ENCODE measurements at places on chromosomes 4 and X.

DNA sequence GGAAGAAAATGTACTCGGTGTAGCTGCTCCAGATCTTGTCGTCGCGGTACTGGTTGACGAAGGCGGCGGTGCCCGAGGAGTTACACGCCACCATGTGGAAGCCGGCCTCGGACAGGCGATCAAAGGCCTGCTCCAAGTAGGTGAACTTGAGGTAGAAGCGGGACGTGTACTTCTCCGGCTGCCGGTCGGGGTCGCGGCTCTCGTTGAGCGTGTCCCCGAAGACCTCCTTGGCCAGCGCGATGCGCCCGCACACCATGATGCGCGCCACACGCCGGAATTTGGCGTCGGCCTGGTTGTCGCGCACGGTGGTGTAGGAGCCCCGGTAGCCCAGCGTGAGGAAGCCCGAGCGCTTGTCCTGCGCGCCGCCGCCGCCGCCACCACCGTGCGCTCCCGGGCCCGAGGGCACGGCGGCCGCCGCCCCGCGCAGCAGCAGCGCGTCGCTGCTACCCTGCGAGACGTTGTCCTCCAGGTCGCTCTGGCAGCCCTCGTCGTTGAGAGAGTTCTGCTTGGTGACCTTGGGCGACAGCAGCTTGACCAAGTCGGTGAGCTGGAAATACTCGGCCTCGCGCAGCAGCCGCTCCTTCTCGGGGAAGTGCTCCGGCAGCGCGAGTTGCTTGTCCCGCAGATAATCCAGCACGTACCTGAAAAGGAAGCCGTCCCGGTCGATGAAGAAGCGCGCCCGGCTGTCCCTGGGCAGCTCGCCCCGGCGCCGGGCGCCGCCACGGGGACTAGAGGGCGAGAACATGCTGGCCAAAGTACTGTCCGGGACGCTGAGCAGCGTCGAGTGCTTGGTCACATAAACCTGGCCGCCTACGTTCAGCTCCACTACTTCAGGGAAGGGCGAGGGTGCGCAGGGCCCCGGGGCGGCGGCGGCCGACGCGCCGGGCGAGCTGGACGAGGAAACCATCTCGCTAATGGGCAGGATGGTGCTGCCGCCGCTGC lies 775 bp downstream of the KCTD8 start:
- no peak for DNase-seq

DNA sequence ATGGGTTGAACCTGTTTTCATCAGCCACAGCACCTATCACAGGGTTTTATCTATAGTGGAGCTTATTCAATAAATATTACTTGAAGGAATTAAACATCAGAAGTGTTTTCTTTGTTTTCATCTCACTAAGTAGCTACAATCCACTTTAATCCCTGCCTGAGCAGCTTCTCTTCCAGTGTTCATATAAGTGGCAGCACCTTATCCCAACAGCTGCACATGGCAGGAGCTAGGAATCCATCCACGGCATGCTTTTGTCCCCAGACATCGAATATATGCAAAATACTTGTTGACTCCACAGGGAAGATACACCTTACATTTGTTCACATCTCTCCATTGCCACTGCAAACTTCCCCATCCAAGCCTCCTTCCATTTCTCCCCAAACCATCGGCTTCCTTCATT lies 549.8 kb upstream of the FAM241A start:
- DNase-seq, result no peak

DNA sequence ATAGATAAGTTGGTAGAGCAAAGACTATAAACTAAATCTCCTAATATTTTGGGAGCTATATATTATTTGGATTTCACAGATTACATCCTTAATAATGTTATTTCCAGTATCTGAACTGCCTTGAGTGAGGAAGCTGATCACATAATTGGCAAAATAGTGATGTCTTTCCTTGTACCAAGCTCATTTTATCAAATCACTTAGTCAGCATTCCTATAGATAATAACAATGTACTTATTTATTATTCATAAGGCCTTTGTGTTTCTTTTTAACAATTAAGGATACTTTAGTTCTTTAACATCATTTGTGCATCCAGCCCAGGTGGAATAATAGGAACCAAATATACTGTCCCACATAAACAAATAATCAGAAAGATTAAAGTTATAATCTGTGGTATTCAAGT lies 1093.6 kb downstream of the PCDH18 start:
- DNase-seq, result no peak

DNA sequence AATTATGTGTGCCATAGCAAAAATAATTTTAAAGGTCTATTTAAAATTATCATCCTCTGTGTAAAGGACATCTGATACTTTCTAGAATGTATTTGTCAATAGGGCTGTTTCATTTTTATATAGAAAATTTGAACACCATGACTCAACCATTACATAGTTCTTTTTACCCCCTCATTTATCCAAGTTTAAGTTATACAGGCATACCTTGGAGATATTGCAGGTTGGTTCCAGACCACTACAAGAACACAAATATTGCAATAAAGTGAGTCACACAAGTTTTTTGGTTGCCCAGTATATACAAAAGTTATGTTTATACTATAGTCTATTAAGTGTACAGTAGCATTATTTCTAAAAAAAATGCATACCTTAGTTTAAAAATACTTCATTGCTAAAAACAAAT lies 130.4 kb downstream of the MSL3 start:
- no peak for DNase-seq

Data from caudate nucleus (tissue), 63 donors.